ENCODE measurements at places on chromosomes 4 and X. TPM values are rescaled to one million over a fixed set of nuclear protein-coding genes. Genes with fewer than 3 reads are reported as not detected.

Gene ARHGAP24
- total RNA-seq, result 13.0 TPM

Gene KLB
- total RNA-seq, result not detected

Gene ZCCHC18
- total RNA-seq, result 3.0 TPM

Gene ENAM
- total RNA-seq, result not detected

Gene STBD1
- 1.9 TPM for total RNA-seq

Gene LANCL3
- total RNA-seq, result 0.75 TPM

Gene MAOB
- 0.08 TPM for total RNA-seq

Gene ACOT9
- total RNA-seq, result 59.0 TPM

Gene ASB9
- total RNA-seq, result 25.1 TPM

Data from A375 (cell line).